ENCODE measurements at places on chromosomes 4 and X. TPM values are rescaled to one million over a fixed set of nuclear protein-coding genes. Genes with fewer than 3 reads are reported as not detected.

INPP4B gene
- 0.30 TPM for polyA plus RNA-seq

C4orf51 gene
- polyA plus RNA-seq: not detected

CCDC149 gene
- 6.6 TPM for polyA plus RNA-seq

LANCL3 gene
- polyA plus RNA-seq: 0.35 TPM

MTNR1A gene
- not detected for polyA plus RNA-seq

WNK3 gene
- polyA plus RNA-seq: 32.8 TPM

PABPC4L gene
- polyA plus RNA-seq: not detected

SPARCL1 gene
- polyA plus RNA-seq: not detected

HSFX2 gene
- polyA plus RNA-seq: 1.3 TPM

LDOC1 gene
- polyA plus RNA-seq: 6.8 TPM

PAGE2B gene
- not detected for polyA plus RNA-seq

HS3ST1 gene
- 0.10 TPM for polyA plus RNA-seq

MAGIX gene
- polyA plus RNA-seq: 12.2 TPM

RBM46 gene
- polyA plus RNA-seq: 0.09 TPM

CFAP47 gene
- not detected for polyA plus RNA-seq

GLUD2 gene
- polyA plus RNA-seq: 0.35 TPM

TMPRSS11D gene
- polyA plus RNA-seq: not detected

PALLD gene
- polyA plus RNA-seq: 19.9 TPM

AR gene
- 1.1 TPM for polyA plus RNA-seq

MAGED4B gene
- polyA plus RNA-seq: 464 TPM

MAGEC2 gene
- polyA plus RNA-seq: not detected

CXorf65 gene
- polyA plus RNA-seq: not detected

BMPR1B gene
- polyA plus RNA-seq: 1.6 TPM

GAGE12H gene
- polyA plus RNA-seq: not detected

BCORL1 gene
- 1.0 TPM for polyA plus RNA-seq

IL1RAPL2 gene
- not detected for polyA plus RNA-seq

KLB gene
- polyA plus RNA-seq: not detected

RHOXF2B gene
- not detected for polyA plus RNA-seq
